ENCODE measurements at places on chromosomes 11 and 22.

GRCh38 chr11:96538104-96538503 is 148.3 kb downstream of the JRKL start:
- DNase-seq, result no peak

GRCh38 chr11:118243161-118243560 is 9.0 kb downstream of the MPZL3 start:
- DNase-seq, result no peak

DNA sequence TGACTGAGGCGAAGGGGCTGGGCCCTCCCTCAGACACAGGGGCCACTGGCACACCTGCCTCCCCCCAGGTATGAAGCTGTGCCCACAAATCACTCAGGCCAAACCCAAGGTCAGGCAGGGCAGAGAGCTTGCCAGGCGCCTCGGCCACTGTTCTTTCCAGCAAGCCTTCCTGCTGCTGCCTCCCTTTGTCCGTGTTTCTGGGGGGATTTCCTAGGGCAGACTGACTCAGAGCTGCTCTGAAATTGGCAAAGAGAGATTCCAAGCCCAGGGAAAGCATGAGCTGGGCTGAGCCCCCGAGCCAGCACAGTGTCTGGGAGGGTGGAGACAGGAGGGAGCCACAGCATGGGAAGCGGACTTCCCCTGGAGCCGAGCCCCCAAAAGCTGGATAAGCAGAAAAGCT is 33.2 kb downstream of the PPP2R1B start:
- DNase-seq, result no peak

DNA sequence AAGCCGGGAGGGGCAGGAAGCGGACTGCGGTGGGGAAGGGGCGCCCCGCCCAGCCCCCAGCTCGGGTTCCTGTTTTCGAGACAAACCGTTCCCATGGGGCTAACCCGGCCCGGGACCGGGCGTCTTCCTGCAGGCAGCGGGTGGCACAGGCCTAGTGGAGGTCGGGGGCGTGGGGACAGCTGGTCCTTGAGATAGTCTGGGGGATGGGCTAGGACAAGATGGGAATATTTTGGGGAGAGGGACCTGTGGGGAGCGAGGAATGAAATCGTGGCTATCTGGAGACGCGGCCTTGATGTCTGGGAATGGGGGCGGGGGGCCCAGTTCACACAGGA is 1.2 kb upstream of the RASGRP2 start:
- no peak for DNase-seq

- DNase-seq, result no peak
Measured at GRCh38 chr11:2837096-2837601, 48.4 kb downstream of the CDKN1C start.

- DNase-seq, result no peak
Measured at GRCh38 chr11:14611939-14612338, 31.7 kb upstream of the PDE3B start.

DNA sequence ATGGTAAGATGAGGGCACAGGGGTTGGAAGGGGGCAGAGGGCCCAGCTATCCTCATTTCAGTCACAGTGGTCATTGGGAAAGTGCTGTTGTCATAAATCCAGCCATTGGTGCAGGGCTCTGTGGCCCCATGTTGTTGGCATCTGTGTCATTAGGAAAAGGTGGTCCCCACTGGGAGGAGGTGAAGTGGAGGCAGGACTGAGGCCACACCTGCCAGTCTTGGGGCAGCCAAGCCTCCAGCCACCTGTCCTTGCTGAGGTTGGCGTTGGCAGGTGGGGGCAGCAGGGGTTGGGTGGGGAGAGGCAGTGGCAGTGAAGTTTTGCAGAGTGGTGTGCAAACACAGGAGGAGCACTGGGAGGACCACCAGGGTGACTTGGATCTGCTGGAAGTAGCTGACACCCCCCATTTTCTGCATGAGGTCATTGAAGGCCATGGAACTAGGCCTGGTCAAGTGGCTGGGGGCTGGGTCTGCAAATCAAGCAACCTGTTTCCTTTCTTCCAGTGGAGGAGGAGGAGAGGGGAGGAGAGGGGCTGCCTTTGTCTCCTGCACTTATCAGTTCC is 25.3 kb downstream of the SLC22A6 start:
- DNase-seq, result no peak

GRCh38 chr11:102957953-102958352 is 2.4 kb upstream of the MMP13 start:
- DNase-seq, result no peak

DNA sequence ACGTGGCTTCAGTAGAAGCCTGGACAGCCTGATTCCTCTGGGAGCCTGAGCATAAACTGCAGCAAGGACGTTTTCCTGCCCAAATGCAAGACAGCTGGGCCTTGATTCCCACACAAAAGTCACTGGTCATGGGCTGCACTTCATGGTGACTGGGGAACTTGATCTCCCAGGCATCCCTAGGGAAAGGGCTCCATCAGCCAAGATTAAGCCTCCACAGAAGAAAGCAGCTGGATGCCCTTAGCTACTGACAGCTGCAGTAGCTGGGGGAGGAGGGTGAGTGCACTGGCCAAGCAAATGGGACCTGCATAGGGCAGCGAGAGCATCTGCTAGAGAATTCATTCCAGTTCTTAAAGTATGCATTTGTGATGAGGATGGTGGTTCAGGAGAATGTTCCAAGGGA is 267.4 kb upstream of the ISX start:
- no peak for DNase-seq

DNA sequence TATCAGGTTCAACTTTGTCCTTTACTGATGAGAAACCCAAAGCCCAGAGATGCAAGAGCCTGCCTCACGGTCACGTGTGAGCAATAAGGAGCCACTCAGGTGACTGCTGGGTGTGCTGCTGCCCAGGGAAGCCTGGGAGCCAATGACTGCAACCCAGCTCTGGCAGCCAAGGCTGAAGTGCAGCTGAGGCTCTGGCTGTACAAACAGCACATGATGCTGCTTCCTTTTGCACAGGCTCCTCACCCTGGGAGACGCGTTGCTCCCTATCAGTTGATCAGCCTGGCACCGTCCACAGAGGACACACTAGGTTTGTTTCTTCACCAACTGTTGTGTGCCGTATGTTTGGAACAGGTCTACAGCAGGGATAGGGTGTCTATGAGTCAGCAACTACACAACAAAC is 168.7 kb downstream of the EFCAB6 start:
- DNase-seq, result no peak

DNA sequence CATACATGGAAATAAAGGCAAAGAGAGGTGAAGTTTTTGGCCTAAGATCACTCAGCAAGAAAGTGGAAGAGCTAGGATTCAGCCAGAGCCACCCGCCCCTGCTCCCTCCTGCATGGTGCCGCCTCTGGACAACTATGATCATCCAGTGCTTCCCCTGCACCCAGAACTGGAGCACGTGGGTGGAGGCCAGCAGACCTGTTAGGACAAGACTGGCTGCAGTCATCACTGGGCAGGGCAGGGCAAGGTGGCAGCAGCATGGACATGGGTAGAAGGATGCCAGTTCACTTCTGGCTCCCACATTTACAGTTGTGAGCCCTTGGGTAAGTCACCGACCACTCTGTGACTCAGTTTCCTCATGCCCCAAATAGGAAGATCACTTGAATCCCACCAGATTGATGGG is 131.0 kb downstream of the FBXO7 start:
- no peak for DNase-seq

DNA sequence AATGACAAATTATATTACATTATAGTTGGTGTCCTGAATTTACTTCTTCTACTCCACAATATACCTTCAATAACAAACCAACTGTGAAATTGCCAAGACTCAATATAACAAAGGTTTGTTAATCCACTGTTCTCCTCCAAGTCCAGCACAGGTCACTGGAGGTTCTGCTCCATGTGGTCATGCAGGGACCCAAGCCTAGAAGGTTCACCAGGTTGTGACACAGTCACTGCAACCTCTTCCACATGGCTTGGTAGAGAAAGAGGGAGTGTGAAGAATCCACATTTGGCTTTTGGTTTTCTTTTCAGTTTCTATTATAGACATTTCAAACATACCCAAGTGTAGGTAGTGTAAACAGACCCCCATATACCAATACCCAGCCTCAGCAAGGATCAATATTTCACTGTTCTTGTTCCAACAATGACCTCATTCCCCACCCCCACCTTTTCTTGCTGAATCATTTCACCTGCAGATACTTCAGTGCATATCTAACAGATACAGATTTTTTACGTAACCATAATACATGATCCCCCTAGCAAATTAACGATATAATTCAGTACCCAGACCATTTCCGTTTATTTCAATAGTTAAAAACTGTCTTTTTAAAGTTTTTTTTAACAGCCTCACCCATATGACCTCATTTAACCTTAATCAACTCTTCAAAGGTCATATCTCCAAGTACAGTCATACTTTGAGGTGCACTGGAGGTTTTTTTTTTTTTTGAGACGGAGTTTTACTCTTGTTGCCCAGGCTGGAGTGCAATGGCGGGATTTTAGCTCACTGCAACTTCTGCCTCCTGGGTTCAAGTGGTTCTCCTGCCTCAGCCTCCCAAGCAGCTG is 14.1 kb downstream of the FGF19 start:
- no peak for DNase-seq

GRCh38 chr11:47358731-47359051 is 6.2 kb upstream of the MYBPC3 start:
- no peak for DNase-seq

DNA sequence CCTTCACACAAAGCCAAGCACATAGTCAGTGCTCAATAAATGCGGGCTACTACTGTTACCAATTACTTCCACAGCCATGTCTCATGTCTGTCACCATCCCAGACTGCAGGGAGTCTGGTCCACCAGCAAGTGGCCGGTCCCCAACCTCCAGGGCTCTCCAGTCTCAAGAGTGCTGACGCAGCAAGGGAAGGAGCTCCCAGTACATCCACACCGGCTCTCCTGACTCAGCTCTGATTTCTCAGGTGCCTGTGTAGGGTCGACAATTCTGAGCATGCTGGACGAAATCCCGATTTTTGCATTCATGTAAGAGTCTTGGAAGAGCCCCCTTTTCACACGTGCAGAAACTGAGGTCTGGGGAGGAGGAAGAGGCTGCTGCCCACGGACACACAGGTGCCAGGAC is 10.3 kb upstream of the NEFH start:
- no peak for DNase-seq

- DNase-seq, result no peak
Measured at GRCh38 chr11:61516191-61516590, 7.6 kb downstream of the LRRC10B start.

DNA sequence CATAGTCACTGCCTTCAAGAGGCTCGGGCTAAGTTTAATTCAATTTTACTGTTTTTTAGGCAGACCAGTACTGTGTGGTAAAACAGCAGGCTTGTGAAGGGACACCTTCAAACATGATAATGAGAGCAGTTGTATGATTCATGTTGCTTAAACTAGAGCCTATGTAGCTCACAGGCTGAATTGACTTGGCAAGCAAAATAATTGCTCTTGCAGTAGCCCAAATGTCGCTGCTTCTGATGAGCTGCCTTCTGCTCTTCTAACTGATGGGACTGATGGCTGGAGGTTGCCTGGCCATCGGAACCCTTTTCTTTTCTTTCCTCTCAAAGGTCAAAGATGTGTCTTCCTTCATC is 137.6 kb downstream of the MAML2 start:
- no peak for DNase-seq

DNA sequence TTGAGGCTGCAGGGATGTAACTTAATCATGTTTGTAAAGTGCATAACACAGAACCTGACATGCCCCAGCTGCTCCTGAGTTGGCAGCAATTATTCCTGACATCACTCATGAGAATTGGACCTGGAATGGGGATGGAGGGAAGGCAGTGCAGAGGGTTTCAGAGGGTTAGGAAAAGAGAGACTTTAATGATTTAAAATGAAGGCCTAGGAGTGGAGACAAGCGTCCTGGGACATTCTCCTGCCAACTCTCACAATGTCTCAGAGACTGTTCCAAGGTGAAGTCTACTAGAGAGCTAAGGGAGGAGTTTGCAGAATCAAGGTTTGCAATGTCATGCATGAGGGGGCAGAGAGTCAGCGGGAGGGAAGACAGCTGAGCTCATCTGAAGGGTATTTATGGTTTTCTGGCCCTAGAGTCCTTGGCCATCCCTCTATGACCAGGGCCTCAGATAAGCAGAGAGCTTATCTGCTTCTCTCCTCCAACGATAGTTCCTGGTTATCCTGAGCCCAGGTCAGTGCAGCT is 36.9 kb downstream of the GGTLC2 start:
- no peak for DNase-seq

- DNase-seq, result no peak
Measured at GRCh38 chr22:39664485-39665200, 94.1 kb downstream of the CACNA1I start.

GRCh38 chr11:120130991-120131760 is 6.7 kb downstream of the TRIM29 start:
- DNase-seq, result no peak

GRCh38 chr11:36088266-36088972 is 144.6 kb downstream of the LDLRAD3 start:
- DNase-seq, result no peak

- DNase-seq, result no peak
Measured at GRCh38 chr11:74826901-74827300, 78.3 kb downstream of the RNF169 start.

- DNase-seq, result no peak
Measured at GRCh38 chr11:42161886-42162285, 702.4 kb upstream of the LRRC4C start.

DNA sequence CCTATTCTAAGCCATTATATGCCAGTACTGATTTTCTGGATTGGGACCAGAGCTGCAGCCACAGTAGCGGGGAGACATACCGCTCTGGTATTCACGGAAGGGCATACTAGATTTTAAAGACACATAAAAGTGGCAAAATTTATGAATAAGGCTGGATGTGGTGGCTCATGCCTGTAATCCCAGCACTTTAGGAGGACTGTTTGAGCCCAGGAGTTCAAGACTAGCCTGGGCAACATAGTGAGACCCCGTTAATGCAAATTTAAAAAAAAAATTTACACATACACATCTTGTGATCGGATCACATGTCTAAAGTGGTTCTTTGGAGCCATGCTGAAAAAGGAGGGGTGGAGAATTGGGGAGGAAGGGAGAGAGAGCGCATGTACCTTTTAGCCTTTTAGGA is 9.0 kb downstream of the RPL27A start:
- no peak for DNase-seq

- DNase-seq, result no peak
Measured at GRCh38 chr11:64787526-64788320, 9.4 kb upstream of the SF1 start.

GRCh38 chr11:19306179-19306944 is 65.6 kb upstream of the E2F8 start:
- no peak for DNase-seq

GRCh38 chr11:85590848-85591483 is 36.2 kb downstream of the DLG2 start:
- DNase-seq, result no peak

DNA sequence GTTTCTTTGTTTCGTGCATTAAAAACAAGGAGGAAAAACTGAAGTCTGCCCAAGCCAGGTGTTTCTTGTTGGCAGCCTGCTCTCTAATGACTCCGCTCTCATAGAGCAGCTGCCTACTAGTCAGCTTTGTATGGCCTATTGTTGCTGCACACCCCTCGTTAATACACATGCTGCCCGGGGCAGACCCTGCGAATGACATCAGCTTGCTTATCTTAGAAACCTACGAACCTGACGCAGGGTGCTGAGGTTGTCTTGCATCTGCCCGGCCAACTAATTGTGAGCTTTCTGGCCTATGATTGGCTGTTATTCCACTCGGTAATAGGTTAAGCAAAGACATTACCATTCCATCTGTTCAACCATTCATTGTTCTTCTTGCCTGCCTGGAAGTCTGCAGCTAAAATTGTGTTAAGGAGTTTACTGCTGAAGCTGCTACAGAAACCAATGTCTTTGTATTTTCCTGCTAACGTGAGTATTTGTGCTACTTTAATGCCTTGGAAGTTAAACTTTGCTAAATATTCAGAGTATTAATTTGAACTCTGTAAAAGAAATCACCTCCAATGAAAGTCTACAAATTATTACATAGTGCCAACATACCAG is 37.5 kb downstream of the ZC3H12C start:
- no peak for DNase-seq

Measured in activated CD8-positive, alpha-beta memory T cell treated with anti-CD3 and anti-CD28 coated beads for 48 hours (primary cell).